ENCODE measurements at places on chromosomes 16 and 17.

DNA sequence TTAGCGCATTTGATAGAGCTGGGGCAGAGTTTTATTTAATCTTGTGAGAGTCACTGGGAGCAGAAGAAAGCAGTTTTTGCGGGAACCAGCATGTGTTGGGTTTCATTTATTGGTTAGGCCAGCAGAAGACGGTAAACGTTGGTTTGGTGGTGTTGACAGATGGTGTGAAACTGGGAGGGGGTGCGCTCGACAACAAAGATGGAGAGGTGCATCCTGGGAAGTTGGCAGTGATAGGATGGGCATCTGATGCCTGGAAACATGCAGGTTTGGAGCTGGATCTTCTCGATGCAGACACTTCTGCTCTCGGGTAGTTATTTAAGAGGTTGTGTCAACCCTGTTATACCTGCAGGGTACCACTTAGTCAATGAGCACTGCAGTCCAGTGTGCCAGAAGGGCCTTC is 24.9 kb upstream of the CLEC18A start:
- no peak for DNase-seq

GRCh38 chr16:51822471-51822870 is 671.4 kb upstream of the SALL1 start:
- DNase-seq, result no peak

- no peak for DNase-seq
Observed at GRCh38 chr16:49781401-49781800, 74.5 kb downstream of the ZNF423 start.

- no peak for DNase-seq
Observed at GRCh38 chr17:78717431-78717980, 64.6 kb downstream of the CYTH1 start.

DNA sequence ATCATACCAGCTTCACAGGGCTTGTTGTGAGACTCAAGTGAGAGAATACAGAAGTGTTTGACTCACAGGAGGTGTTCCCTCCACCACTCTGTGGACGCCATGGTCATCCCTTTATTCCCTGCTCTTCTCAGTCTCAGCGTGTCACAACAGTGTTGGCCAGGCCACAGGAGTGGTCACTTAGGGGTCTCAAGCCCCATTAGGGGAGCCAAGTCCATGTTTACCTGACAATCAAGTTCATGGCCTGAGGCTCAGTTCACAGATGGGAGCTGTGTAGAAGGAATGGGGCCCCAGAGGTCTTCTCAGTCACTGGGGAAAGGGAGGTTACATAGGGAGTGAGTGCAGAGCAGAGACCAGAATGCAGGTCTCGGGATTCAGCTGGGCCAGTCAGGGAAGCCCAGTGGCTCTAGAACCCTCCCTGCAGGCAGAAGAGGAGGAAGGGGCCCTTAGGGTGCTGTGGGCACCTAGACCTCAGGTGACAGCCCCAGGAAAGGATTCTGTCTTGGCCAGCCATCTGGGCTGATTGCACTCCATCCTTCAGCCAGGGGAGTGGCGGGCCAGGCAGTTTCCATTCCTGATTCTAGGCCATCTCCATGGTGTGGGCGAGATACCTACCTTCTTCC is 9.5 kb upstream of the CENPT start:
- DNase-seq, result no peak

DNA sequence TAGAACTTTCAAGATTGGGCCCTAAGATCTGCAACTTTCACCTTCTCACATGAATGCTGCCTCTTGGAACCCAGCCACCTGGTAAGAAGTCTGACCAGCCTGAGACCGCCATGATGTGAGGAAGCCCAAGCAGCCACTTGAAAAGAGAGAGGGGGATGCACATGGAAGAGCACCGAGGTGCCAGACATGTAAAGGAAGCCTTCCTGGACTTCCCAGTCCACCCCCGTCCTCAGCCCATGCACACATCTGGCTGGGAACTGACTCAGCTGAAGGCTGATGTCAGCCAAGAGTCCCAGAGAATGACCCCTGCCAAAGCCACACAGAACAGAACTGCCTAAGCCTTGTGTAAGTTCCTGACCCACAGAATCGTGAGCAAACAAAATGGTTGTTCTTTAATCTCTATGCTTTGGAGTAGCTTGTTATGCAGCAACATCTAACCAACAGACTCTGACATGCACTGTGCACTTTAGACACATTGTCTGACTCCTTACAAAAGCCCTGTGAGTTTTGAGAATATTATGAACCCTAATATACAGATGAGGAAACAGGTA is 86.7 kb downstream of the RMI2 start:
- no peak for DNase-seq

GRCh38 chr16:3085868-3086595 is 13.1 kb downstream of the ZSCAN10 start:
- DNase-seq, result no peak

DNA sequence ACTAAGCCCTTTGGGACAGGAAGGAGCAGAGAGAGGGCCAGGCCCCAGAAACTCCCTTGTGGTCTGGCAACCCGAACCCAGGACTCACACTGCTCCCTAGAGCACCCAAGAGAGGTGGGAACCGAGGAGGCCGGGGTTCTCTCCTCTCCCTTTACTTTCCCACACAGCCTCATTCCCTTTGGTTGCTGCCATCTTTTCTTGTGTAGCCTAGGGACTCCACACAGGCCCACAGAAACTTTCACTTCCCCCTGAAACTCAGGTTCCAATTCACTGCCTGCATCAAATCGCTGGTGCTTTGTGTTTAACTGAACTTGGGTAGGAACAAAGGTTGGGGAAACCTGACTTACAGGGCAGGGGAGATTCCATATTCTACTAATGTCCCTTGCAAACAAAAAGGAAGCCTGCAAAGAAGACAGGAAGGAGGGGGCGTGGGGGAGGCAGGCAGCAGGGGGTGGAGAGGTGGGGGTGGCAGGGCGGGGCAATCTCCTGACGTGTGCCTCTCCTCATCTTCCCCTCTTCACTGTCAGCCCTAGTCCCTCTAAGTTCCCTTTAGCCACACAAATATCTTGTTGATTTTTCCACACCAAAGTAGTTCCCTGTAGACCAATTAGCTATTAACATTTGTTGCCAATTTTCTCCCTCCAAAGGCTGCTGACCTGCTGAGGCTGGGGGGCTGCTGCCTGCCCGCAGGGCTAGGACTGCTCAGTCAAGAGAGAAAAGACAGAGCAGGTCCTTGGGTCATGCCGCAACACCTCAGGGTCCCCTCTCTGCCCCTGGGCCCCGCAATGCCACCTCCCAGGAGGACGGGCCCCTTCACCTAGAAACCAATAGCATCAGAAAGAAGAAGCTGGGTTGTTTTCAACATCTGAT is 8.0 kb downstream of the ST3GAL2 start:
- DNase-seq, result no peak

All from naive thymus-derived CD4-positive, alpha-beta T cell (primary cell).